ENCODE measurements at places on chromosomes 6 and 20.

- no peaks in the 10 kb centered on the region for H3K4me1 ChIP-seq
- DNase-seq, result no peak
- H3K4me3 ChIP-seq, result no peak overlapping the region
- H3K27ac ChIP-seq, result no peak overlapping the region
- no peaks in the 10 kb centered on the region for H3K27me3 ChIP-seq
- no peaks in the 10 kb centered on the region for H3K36me3 ChIP-seq
Observed at GRCh38 chr6:160861824-160862223, 129.7 kb upstream of the MAP3K4 start.

GRCh38 chr6:169527306-169527705 is 174.5 kb downstream of the WDR27 start:
- H3K27me3 ChIP-seq, result no peaks in the 10 kb centered on the region
- no peak for DNase-seq
- peaks cover 13% of the 10 kb centered on the region for H3K4me1 ChIP-seq
- H3K36me3 ChIP-seq, result no peaks in the 10 kb centered on the region

GRCh38 chr20:33026779-33027759 is 4.4 kb upstream of the BPIFB6 start:
- H3K4me3 ChIP-seq, result no peak overlapping the region
- H3K36me3 ChIP-seq, result no peaks in the 10 kb centered on the region
- no peaks in the 10 kb centered on the region for H3K27me3 ChIP-seq
- no peaks in the 10 kb centered on the region for H3K4me1 ChIP-seq

- peak overlapping the region; percentile 72 for H3K4me3 ChIP-seq
- no peak for DNase-seq
- peaks cover 22% of the 10 kb centered on the region for H3K4me1 ChIP-seq
Observed at GRCh38 chr20:35773154-35773751, 1.4 kb downstream of the PHF20 start.

GRCh38 chr6:64789476-64789875 is 917.5 kb downstream of the EYS start:
- H3K36me3 ChIP-seq, result no peaks in the 10 kb centered on the region
- no peak for DNase-seq
- H3K27me3 ChIP-seq, result no peaks in the 10 kb centered on the region

- no peaks in the 10 kb centered on the region for H3K27me3 ChIP-seq
- no peak overlapping the region for H3K27ac ChIP-seq
- DNase-seq, result no peak
- no peaks in the 10 kb centered on the region for H3K36me3 ChIP-seq
- H3K4me3 ChIP-seq, result no peak overlapping the region
Observed at GRCh38 chr20:19903168-19903811, 113.9 kb upstream of the NAA20 start.

- no peaks in the 10 kb centered on the region for H3K36me3 ChIP-seq
- peak overlapping the region; percentile 78 for H3K4me3 ChIP-seq
- peaks cover 34% of the 10 kb centered on the region for H3K4me1 ChIP-seq
- DNase-seq, result no peak
Observed at GRCh38 chr6:39933669-39934130, 562 bp downstream of the MOCS1 start.

DNA sequence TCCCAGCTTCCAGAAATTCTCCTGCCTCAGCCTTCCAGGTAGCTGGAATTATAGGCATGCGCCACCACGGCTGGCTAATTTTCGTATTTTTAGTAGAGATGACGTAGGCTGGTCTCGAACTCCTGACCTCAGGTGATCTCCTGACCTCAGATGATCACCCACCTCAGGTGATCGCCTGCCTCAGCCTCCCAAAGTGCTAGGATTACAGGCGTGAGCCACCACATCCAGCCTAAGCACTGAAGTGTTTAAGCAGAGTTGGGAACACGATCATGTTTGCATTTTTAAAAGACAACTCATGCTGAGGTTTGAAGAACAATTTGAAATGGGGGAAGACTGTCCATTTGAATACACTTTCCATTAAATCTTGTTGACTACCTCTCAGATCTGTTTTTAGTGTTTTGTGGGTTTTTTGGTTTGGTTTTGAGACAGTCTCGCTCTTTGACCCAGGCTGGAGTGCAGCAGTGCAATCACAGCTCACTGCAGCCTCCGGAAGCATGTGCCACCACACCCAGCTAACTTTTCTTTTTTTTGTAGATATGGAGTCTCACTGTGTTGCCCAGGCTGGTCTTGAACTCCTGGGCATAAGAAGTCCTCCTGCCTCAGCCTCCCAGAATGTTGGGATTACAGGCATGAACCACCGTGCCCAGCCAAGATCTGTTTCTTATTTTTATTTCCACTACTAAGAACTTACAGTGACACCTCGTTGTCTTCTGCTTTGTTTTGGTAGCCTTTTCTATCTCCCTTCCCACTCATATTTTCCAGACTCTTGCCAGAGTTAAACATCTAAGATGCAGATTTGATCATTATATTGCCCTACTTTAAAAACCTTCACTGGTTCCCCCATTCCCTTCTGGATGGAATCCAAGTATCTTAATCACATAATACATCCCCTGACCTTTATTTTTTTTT is 5.5 kb downstream of the CASP8AP2 start:
- no peaks in the 10 kb centered on the region for H3K27me3 ChIP-seq
- peaks cover 13% of the 10 kb centered on the region for H3K4me1 ChIP-seq
- peaks cover 11% of the 10 kb centered on the region for H3K36me3 ChIP-seq
- no peak overlapping the region for H3K27ac ChIP-seq
- no peak overlapping the region for H3K4me3 ChIP-seq

DNA sequence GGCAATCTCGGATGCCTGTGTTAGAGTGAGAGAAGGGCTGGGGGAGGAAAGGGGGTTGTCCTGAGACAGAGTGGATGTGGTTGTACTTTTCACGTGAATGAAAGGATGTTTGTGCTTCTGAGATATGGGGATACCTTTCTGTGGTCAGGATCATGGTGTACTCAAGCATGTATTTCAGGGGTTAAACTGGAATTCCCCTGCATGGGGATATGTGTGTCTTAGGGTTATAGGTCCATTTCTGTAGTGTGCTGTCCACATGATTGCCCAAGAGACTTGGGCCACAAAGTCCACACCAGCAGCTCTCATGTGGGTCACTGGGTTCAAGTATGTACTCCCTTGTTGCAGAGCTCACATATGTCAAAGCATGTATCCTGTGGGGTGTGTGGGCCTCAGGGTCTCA is 10.5 kb downstream of the SYNGAP1 start:
- no peak for DNase-seq
- no peaks in the 10 kb centered on the region for H3K36me3 ChIP-seq
- peaks cover 59% of the 10 kb centered on the region for H3K4me1 ChIP-seq
- H3K27ac ChIP-seq, result no peak overlapping the region
- H3K4me3 ChIP-seq, result no peak overlapping the region
- H3K27me3 ChIP-seq, result no peaks in the 10 kb centered on the region

GRCh38 chr6:130958468-130958867 is 104.6 kb downstream of the EPB41L2 start:
- H3K27ac ChIP-seq, result no peak overlapping the region
- H3K27me3 ChIP-seq, result no peaks in the 10 kb centered on the region
- no peaks in the 10 kb centered on the region for H3K36me3 ChIP-seq
- H3K4me1 ChIP-seq, result peaks cover 7% of the 10 kb centered on the region
- no peak for DNase-seq

- no peaks in the 10 kb centered on the region for H3K27me3 ChIP-seq
- no peaks in the 10 kb centered on the region for H3K4me1 ChIP-seq
Observed at GRCh38 chr6:137631323-137631722, 137.1 kb upstream of the OLIG3 start.

All from thoracic aorta (tissue), 2 donors.